COR-L47 (cell line): ENCODE measurements at places on chromosomes 12 and 14.
A peak's percentile ranks its signal among the peaks of the same experiment; 100 is the strongest.

GRCh38 chr14:54446161-54446693, 5.1 kb upstream of the CNIH1 start:
- peak; percentile 91 for DNase-seq

- no peak for DNase-seq
Observed at GRCh38 chr12:130868412-130868811, 3.5 kb upstream of the RAN start.

DNA sequence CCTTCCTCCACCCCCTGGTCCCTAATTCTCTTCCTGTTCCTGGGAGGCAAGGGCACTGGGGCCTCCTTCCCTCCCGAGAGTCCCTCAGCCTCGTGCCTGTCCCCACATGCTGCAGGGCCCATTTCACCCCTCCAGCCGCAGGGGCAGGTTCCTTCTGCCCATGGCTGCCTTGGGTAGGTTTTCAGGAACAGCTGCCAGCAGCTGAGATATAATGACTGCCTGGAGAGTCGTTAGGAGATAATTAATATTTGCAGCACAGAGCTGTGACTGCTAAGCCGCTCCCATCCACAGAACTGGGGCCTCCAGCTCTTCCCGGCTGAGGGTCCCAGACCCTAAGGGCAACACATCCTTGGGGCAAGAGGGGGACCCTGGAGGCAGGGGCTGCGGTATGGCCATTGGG, 211.9 kb upstream of the LHX5 start:
- peak; percentile 74 for DNase-seq

DNA sequence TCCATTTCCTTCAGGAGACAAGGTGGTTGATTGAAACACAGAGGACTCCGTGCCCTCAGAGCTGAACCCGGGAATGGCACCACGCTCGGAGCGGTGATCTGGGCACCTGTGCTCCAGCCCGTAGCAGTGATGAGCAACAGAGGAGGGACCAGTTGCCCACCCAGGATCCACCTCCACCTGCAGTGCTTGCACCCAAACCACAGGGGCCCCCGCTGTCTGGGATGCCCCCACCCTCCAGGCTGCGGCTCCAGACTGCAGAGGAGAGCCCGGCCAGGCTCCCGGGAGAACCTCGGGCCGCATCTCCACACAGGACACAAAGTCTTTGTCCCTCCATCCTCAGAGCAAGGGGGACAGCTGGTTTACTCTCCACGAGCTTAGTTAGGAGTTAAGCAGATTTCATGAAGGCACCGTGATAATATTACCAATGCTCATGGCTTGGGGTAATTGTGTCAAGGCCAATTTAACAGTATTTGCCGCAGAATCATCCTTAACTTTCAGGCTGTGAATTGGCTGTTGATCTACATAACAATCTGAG, 100.6 kb downstream of the TNFAIP2 start:
- no peak for DNase-seq

DNA sequence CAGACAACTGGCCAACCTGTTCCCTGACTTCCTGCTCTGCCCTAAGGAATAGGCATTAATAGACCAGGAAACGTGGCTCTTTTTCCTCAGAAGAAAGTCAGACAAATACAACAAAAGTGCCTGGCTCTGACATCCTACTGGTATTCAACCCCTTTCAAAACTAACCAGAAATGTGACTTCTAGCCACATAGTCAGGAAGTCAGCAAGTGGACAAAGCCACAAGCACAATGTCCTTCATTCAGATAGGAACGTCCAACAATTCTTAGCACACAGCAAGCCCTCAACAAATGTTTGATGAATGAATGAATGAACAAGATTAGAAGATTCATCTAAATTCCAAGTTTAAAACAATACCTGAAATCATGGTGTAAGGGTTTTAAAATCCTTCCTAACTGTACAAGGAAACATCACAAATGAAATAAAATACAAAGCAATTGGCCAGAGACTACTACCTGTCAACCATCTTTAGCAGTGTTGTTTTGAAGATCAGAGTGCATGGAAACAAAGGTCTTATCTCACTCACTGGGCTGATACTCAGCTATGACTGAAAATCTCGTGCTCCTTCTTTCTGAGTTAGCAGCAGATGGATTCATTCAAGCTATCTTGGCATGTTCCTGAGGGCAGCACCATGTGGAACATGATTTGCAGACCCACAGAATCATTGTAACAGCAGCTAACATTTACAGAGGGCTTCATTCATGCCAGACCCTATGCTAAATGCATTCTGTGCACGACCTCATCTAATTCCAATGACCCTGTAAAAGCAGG, 16.5 kb downstream of the APPL2 start:
- DNase-seq, result no peak

- DNase-seq, result no peak
Observed at GRCh38 chr12:15526033-15526432, 203.7 kb downstream of the PTPRO start.

DNA sequence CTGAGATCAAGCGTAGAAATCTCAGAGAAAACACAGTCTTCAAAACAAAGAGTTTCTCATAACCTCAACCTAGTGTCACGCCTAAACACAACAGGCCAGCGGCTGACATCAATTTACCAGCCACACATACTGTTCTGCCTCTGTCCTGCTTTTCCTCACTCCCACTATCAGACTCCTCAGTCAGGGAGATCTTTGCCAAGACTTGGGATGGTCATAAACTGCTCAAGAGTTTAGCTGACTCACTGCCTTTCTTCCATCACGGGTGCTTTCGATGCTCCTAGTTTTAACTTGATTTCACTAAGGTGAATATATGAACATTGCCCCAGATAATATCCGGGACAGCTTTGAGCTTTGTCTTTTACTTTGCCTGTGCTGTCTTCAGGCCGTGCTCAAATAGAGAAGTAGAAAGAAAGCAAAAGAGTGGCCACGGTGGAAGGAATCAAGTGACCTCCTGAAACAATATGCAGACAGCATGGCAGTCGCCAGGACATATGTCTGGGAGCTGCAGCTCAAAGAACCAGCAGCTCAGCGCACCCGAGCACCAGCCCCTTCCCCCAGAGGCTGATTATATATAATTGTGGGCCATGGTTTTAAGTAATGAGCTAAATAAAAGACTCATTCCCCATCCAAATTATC, 12.1 kb downstream of the MDM1 start:
- DNase-seq, result peak; percentile 6

DNA sequence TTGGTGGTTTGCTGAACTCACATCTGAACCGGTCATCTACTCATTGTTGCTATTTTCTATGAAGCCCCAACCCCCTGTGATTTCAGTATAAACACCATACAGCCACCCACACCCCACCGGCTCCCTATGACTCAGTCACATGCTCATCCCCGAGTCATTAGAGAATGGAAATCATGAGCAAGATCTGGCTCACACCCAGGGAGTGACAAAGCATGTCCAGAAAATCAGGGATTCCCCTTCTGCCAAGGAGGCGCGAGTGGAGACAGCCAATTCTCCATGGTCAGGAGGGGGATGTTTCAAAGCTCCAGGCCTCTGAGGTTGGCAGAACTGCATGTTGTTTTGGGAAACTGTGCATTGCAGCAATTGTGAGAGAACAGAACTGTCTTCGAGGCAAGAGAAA, 657.5 kb upstream of the TBX3 start:
- no peak for DNase-seq

GRCh38 chr14:59333668-59334067, 131.5 kb downstream of the GPR135 start:
- DNase-seq, result no peak

GRCh38 chr12:130953771-130954543, at the start of gene ADGRD1:
TSS of gene ADGRD1 (plus strand) at chr12:130953907. CDS start at chr12:130954466, 559 bp downstream.
- no peak for DNase-seq

DNA sequence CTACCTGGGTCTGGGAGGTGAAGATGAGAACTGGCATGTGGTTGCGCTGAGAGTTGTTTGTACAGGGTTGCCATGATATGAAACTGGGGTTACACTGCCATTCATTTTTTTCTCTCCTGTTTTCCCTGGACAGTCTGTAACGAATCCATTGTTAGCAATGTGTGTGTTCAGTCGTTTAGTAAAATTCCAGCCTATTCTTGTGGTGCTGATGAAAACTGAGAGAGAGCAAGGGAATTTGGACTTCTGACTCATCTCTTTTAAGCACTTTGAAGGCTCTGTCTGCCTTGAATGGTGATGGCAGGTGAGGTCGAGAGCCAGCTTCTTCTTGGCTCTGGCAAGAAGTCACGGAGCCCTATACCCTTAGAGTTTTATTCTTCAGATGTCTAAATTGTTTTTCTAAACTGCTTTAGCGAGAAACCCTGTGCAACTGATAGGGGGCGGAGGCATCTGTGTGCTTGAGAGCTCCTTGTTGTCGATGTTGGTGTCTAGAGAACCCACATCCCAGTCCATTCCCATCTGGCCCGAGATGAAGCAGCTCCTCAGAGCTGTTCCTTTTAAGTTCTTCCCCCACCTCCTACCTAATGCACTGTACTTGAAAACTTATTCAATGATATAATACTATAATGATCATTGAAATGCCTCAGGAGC, 204.4 kb downstream of the TMX1 start:
- no peak for DNase-seq

- no peak for DNase-seq
Observed at GRCh38 chr12:92426332-92426731, 276.5 kb upstream of the PLEKHG7 start.

GRCh38 chr14:92452471-92452870, 61.1 kb upstream of the RIN3 start:
- DNase-seq, result no peak

GRCh38 chr14:65359503-65359902, 53.0 kb upstream of the FUT8 start:
- no peak for DNase-seq

- no peak for DNase-seq
Observed at GRCh38 chr12:22850185-22850584, 225.2 kb downstream of the ETNK1 start.
